ENCODE measurements at places on chromosomes 12 and 14.

- no peak for DNase-seq
These were observed 133.1 kb downstream of the LRIG3 start for GRCh38 chr12:58787021-58787760.

- no peak for DNase-seq
These were observed 166.2 kb downstream of the PAX9 start for GRCh38 chr14:36827861-36828260.

- no peak for DNase-seq
These were observed 10.1 kb downstream of the MYRFL start for GRCh38 chr12:69835081-69835480.

- no peak for DNase-seq
These were observed 533.9 kb upstream of the LRFN5 start for GRCh38 chr14:41072776-41073175.

DNA sequence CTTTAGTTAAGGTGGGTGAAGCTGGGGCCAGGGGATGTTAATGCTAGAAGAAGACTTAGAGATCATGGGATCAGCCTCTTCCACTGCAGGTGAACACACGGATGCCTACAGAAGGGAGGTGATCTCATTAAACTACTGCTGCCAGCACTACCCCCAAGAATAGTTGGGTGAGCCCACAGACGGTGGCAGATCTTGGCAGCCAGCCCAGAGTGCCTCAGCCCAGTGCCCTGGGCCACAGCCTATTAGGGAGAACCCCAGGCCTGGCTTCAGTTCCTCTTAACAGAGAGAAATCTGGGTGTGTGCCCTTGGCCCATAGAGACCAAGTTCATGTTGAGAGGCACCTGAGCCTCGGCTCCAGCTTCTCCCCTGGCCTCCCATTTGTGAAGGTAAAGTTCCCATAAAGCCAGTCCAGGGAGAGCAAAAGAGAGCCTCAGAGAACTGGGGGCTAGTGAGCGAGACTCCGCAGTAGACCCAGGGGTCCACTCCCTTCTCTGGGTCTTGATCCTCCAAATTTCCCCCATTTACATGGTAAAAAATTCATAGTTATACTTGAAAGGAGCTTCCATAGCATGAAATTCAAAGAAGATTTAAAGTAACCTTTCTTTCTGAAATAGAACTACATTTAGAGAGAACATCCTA is 125.0 kb upstream of the CCND2 start:
- no peak for DNase-seq
